ENCODE measurements at places on chromosomes 7 and 10. TPM values are rescaled to one million over a fixed set of nuclear protein-coding genes. Genes with fewer than 3 reads are reported as not detected.

The CCNY gene
- total RNA-seq = 58.8 TPM

DNA sequence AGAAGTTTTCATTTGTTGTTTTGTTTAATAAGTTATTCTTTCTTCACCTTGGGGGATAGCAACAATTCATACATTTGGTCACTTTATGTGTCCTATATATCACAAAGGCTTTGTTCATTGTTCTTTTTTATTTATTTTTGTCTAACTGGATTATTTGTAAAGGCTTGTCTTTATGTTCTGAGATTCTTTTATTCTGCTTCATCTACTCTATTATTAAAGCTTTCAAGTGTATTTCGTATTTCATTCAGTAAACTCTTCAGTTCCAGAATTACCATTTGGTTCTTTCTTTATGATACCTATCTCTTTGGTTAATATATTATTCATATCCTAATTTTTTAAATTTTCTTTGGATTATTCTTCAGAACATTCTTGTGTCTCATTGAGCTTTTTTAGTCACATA lies 942.9 kb downstream of the ANKRD7 start:
- no peak overlapping the region for H3K27ac ChIP-seq
- DNase-seq = no peak
- no peaks in the 10 kb centered on the region for H3K36me3 ChIP-seq
- no peak overlapping the region for H3K4me3 ChIP-seq
- no peaks in the 10 kb centered on the region for H3K27me3 ChIP-seq

DNA sequence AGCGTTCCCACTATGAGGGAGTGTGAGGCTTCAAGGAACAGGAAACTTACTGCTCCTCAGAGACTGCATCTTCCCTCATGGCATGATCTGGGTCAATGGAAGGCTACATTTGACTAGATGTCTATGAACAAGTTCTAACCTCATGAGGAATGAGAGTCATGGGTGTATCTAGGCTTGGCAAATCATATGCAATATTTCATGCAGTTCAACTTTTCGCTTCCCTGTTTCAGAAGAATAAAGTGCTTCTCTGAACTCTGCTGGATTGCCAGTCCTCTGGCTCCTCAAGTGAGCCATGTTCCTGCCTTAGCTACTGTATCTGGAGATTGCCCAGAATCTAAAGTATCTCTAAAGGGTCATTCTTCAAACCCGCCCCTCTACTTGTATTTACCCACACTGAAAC lies 54.3 kb upstream of the SEMA3A start:
- H3K27ac ChIP-seq = no peak overlapping the region
- no peaks in the 10 kb centered on the region for H3K27me3 ChIP-seq
- DNase-seq = no peak
- H3K4me3 ChIP-seq = no peak overlapping the region
- no peaks in the 10 kb centered on the region for H3K36me3 ChIP-seq

The LRMDA gene
- not detected for total RNA-seq

DNA sequence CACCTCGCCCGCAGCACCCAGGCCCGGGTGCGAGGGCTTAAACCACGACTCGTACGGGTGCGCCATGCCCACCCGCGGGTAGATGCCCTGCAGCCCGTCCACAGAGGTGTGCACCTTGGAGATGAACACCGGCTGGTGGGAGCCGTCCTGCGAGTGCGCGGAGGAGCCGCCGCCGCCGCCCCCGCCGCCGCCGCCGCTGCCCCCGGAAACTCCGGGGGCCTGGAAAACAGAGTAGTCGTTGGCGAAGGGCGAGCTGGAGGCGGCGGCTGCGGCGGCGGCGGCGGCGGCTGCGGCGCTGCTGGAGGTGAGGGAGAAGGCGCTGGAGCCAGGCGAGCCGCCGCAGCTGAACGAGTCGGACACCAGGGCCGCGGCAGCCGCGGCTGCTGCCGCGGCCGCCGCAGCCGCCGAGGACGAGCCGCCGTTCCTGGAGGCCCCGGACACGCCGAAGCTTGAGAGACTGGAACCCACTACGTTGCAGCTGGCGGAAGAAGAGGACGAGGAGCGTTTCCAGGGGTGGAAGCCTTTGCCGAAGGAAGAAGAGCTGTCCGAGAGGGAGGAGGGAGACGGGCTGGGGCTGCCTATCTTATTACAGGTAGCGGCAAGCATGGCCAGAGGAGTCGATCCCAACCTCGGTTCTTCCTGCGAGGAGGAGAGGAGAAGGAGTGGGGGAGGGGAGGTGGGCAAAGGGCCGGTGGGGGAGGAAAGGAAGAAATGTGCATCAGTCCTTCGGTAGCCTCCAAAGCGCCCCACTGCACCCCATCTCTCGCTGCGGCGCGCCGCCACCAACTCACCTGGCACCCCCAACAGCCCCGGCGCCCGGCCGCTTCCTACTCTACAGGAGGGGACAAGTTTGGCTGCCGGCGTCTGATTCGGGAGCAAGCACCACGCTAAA lies 1.3 kb downstream of the SP8 start:
- H3K4me1 ChIP-seq = peaks cover 19% of the 10 kb centered on the region
- peaks cover 8% of the 10 kb centered on the region for H3K36me3 ChIP-seq
- H3K4me3 ChIP-seq = peak overlapping the region; percentile 66
- peak overlapping the region; percentile 53 for H3K27ac ChIP-seq
- DNase-seq = peak; percentile 58
- peaks cover 74% of the 10 kb centered on the region for H3K27me3 ChIP-seq

The ATG9B gene
- 7.5 TPM for total RNA-seq

The AOAH gene
- total RNA-seq = 17.8 TPM

DNA sequence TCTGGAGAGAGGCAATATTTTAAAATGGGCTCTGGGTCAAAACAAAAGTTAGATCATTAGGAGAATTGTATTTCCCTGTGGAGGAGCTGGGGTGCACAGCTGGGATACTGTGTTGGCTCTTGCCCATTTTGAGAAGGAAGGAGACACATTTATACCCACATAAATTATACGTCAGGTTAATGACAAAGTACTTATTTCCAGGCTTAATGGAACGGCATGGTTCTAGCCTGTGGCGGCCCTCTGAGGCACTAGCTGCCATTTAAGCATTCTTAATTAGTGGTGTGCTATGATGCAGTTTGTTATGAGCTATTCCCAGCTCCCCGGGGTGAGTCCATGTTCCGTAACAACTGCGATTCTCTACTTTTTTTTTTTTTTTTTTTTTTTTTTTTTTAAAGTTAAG lies 193.5 kb downstream of the SEC23IP start:
- no peaks in the 10 kb centered on the region for H3K36me3 ChIP-seq
- H3K4me3 ChIP-seq = no peak overlapping the region
- no peak overlapping the region for H3K27ac ChIP-seq

- no peak for DNase-seq
- peaks cover 5% of the 10 kb centered on the region for H3K4me1 ChIP-seq
- no peaks in the 10 kb centered on the region for H3K27me3 ChIP-seq
- H3K36me3 ChIP-seq = peaks cover 71% of the 10 kb centered on the region
These were observed 27.7 kb downstream of the ALDH18A1 start for GRCh38 chr10:95628786-95629185.

The ZNF736 gene
- 18.7 TPM for total RNA-seq

DNA sequence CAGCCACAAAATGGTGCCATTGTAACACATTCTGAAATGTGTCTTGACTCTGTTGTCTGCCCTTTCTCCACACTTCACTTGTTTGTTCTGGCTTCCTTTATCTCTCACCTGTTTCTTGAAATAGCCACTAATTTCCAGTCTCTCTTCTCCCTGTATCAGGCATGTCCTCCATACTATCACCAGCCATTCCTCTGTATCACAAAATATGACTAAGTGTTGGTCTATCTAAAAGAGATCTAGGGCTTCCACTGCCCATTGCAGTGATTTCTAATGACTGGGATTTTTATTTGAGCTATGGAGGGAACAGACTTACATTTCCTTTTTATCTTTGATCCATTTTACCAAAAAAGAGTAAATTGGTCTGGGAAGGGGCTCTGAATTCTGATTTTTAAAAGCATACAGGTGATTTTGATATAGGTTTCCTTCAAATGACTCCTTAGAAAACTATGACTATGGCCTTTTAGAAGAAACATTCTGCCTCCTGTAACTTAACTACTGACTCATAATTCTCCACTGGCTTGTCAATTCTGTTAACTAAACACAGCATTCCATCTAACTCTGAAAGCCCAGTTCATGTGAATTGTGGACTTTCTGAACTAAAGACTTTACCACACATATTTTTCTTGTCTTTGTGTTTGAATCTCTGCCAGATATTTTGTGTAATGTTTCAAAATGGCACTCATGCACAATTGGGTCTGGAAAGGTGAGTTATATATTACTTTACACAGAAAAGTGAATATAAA lies 1121.4 kb downstream of the XPNPEP1 start:
- no peaks in the 10 kb centered on the region for H3K4me1 ChIP-seq
- no peaks in the 10 kb centered on the region for H3K27me3 ChIP-seq
- H3K36me3 ChIP-seq = no peaks in the 10 kb centered on the region
- no peak overlapping the region for H3K27ac ChIP-seq
- no peak overlapping the region for H3K4me3 ChIP-seq

The NXPH1 gene
- not detected for total RNA-seq

DNA sequence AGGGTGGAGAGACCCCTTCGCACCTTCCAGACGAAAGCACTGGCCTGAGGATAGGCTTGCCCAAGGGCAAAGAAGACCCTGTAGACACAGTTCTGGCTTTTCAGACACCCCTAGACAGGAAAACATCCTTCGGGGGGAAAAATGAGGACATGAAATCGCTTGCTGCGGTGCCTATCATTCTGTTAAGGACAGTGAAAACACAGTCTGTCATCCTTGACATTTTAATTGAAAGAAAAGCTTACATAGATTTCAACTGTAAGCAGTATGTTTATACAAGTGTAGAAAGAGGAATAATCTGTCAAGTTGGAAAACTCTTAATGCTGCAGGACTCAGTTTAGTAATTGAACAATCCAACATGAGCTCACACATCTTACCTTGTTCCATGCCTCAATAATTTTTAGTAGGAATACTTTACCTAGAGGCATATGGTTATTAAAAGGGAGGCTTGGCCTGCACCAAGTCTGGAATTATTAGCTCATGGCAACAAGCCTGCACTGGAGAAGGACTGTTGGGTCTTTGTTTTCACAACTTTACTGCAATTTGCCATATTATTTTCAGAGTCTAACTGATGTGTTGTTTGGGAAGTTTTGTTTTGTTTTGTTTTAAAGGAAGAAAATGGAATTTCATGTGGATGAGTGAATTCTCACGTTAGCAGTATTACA lies 243.5 kb downstream of the TRIL start:
- H3K4me3 ChIP-seq = no peak overlapping the region
- DNase-seq = no peak
- H3K36me3 ChIP-seq = no peaks in the 10 kb centered on the region
- H3K27me3 ChIP-seq = no peaks in the 10 kb centered on the region

The ZDHHC6 gene
- 45.5 TPM for total RNA-seq

DNA sequence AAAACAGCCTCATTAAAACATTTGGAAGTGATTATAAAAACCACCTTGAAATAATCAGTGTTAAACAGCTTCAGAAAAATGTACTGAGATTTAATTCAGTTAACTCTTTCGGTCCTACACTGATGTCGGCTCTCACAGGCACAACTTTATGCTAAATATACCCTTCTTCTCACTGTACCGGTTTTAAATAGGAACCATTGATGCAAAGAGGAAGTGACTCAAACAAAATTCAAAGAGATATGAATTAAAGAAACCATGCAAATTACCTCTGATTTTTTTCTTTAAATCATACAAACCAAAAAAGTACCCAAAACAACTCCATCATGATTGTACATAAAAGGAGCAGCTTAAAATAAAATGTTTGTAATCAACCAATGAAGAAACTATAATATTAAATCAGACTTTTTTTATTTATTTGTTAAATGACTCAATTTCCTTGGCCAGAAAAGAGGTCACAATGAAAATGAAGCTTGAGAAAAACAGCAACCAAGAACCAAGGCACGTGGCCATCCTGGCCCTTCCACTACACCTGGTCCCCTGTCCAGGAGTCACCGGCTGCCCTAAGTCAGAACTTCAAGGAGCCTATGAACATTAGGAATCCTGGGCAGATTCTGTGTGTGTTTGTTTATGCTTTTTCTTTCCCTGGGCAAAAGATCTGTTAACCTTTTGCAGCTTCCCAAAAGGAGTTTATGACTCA lies 73.0 kb upstream of the CABCOCO1 start:
- H3K4me3 ChIP-seq = no peak overlapping the region
- no peaks in the 10 kb centered on the region for H3K36me3 ChIP-seq
- H3K4me1 ChIP-seq = no peaks in the 10 kb centered on the region
- H3K27me3 ChIP-seq = peaks cover 2% of the 10 kb centered on the region

GRCh38 chr7:20241911-20242261 lies 24.7 kb upstream of the MACC1 start:
- H3K4me1 ChIP-seq = peaks cover 4% of the 10 kb centered on the region
- H3K27me3 ChIP-seq = no peaks in the 10 kb centered on the region
- no peak overlapping the region for H3K27ac ChIP-seq
- no peaks in the 10 kb centered on the region for H3K36me3 ChIP-seq
- H3K4me3 ChIP-seq = no peak overlapping the region
- no peak for DNase-seq

DNA sequence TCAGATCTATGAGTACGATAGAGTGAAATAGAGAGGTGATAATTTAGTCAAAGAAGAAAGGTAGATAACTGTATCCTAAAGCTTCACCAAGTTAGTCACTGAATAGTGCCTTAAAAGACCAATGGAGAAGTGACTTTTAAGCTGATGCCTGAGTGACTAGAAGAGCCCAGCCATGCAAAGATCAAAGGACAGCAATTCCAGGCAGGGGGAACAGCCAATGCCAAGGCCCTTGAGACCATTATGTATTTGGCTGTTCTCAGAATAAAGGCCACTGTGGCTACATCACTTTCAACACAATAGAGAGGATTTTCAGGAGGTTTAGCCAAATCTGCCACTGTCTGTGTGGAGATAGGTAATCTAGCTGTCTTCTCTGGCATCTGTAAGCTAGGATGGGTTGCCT lies 17.8 kb downstream of the HDAC9 start:
- H3K4me1 ChIP-seq = peaks cover 7% of the 10 kb centered on the region
- no peaks in the 10 kb centered on the region for H3K27me3 ChIP-seq
- no peak overlapping the region for H3K4me3 ChIP-seq
- no peak overlapping the region for H3K27ac ChIP-seq

The SEC61G gene
- 170 TPM for total RNA-seq

- peaks cover 3% of the 10 kb centered on the region for H3K27me3 ChIP-seq
- no peak overlapping the region for H3K4me3 ChIP-seq
- no peak for DNase-seq
- no peaks in the 10 kb centered on the region for H3K36me3 ChIP-seq
These were observed 395.7 kb upstream of the FOXK1 start for GRCh38 chr7:4286351-4286750.

The SHTN1 gene
- total RNA-seq = 0.07 TPM

The VAX1 gene
- not detected for total RNA-seq

GRCh38 chr10:79014796-79015195 lies 54.0 kb upstream of the ZMIZ1 start:
- H3K4me3 ChIP-seq = no peak overlapping the region
- H3K27me3 ChIP-seq = peaks cover 18% of the 10 kb centered on the region
- H3K4me1 ChIP-seq = no peaks in the 10 kb centered on the region
- no peak overlapping the region for H3K27ac ChIP-seq
- H3K36me3 ChIP-seq = no peaks in the 10 kb centered on the region
- DNase-seq = no peak

GRCh38 chr7:12612622-12613021 lies 42.1 kb downstream of the SCIN start:
- no peak overlapping the region for H3K27ac ChIP-seq
- H3K4me1 ChIP-seq = no peaks in the 10 kb centered on the region
- H3K36me3 ChIP-seq = no peaks in the 10 kb centered on the region
- no peak overlapping the region for H3K4me3 ChIP-seq

- peak; percentile 71 for DNase-seq
- peaks cover 33% of the 10 kb centered on the region for H3K27me3 ChIP-seq
- H3K4me1 ChIP-seq = peaks cover 10% of the 10 kb centered on the region
- peak overlapping the region; percentile 85 for H3K4me3 ChIP-seq
These were observed 14.0 kb upstream of the ZNF273 start for GRCh38 chr7:64888901-64889685.

GRCh38 chr7:157462840-157463239 lies 126.0 kb downstream of the DNAJB6 start:
- no peak for DNase-seq
- H3K4me3 ChIP-seq = no peak overlapping the region
- peaks cover 12% of the 10 kb centered on the region for H3K27me3 ChIP-seq
- H3K36me3 ChIP-seq = no peaks in the 10 kb centered on the region
- no peak overlapping the region for H3K27ac ChIP-seq
- peaks cover 4% of the 10 kb centered on the region for H3K4me1 ChIP-seq

Measured in activated CD4-positive, alpha-beta T cell treated with anti-CD3 and anti-CD28 coated beads, Interleukin-2, amount 10 ng/mL, durations not matched to agents 24 days and 14 days (primary cell).